Activated CD4-positive, alpha-beta memory T cell treated with anti-CD3 and anti-CD28 coated beads for 36 hours (primary cell): ENCODE measurements at places on chromosomes 6 and 20.

DNA sequence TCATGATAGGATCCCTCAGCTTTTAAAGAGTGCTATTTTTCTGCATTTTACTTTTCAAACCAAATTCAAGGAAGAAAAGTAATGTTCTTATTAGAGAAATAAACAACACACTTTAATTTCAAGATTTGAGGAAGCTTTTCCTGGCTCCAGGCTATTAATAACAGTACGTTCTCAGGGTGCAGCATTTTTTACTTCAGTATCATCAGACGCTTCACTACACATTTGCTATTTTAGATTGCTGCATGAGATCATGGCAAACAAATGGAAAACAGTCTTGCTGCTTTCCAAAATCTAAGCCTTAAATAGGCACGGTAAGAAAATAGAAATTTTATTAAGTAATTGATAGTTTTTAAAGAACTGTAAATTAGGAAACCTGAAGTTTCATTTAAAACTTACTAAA, 253.6 kb upstream of the EXOC2 start:
- DNase-seq: no peak

DNA sequence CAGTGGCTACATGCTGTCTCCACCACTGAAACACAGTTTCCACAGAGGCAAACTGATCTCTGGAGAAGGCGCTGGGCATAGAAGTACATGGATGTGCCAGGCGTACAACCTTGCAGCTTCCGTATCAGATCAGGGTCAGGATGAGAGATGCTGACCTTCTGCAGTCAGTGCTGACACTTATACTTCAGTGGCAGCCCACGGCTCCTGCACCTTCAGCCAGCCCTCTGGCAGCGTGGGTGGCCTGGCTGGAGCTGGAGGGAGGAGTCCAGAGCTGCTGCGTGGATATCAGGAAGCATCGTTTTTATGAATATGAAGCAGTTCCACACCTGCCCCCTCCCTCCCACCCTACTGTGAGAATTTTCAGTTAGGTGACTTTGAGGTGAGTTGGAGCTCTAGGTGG, 149.3 kb downstream of the CFAP61 start:
- DNase-seq: no peak

GRCh38 chr20:37295595-37295994, 6.1 kb downstream of the MANBAL start:
- DNase-seq: no peak

DNA sequence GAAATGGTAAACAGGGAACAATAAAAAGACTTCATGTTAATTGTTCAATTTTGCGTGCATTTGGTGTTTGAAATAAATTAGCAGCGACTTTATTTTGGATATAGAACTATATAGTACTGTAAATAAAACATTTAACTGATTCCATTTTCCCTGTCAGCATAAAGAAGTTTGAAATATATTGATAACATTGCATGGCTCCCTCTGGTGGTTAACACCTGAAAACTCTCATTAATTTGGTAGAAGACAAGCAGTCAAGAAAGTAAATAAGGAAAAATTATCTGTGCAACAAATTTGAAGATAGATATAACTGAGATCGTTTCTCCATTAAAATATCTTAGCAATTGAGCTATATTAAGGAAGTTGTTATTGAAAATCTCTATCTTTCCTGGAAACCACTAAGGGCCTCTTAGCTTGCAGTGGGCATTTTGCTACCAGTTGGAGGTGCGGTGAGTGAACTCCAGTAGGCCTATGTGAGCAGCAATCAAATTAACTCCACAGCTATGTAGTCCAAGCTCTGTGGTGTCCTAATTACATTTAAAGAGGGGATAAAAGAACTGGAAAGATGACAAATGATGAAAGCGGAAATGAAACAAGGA, 435.7 kb upstream of the FKBP1C start:
- no peak for DNase-seq

DNA sequence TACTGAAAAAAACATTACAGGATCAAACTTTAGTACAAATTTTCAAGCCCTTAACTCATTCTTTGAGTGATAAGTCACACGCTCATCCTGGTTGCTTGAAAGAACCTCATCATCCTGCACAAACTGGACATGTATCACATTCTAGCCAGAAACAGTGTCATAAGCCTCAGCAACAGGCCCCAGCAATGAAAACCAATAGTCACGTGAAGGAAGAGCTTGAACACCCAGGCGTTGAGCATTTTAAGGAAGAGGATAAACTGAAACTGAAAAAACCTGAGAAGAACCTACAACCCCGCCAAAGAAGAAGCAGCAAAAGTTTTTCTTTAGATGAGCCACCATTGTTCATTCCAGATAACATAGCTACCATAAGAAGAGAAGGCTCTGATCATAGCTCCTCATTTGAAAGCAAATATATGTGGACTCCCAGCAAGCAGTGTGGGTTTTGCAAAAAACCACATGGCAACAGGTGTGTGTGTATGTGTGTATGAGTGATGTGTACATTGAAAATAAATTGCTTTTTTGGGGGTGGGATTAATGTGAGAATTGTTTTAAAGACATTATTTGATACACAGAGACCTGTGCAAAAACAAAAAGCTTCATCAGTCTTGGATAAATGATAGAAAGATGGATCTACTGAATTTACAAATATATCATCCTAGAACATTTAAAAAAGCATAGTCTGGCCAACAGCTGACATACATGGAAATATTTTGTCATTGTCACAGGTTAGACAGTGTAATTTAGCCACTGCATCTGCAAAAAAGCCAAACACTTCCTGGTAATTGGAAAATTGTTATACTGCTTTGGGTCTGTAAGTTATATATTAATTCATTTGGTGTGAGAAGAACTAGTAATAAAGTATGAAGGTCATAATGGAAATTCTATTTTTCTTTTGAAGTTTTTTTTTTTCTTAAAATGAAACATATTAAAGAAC, 50.1 kb downstream of the PHF3 start:
- DNase-seq: no peak

DNA sequence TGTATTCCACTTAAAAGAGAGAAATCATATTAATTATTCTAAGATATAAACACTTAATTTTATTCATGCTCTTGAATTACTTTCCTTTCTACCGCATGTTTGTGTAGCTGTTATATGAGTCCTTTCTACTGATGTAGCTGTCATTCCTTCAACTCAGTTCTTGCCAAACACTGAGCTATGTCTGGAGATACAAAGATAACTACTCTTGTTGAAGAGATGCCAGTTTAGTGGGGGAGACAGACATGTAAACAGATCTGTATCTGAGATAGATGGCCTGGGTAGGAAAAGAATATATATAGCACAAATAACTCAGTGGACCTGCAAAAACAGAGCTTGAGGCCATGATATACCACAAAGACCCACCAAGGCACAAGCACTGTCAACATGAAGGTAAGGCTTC, 157.3 kb downstream of the BTBD9 start:
- DNase-seq: no peak

DNA sequence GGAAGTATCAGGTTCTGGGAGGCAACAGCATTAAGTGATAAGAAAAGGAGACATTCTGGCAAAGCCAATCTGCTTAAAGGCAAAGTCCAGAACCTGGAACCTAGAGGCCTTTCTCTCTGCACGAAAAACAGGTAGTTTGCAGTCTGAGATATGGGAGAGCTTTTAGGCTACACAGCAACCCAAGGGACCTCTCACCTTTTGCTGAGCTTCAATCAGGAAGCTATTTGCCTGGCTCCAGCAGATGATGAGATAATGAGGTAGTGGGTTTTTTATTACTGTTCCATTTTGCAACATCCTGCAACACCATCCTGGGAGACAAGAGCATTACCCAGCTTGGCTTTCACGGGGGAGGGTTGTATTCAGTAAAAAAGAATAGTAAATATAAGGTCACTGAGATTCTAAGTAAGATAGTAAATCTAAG, 143.1 kb downstream of the ADGRG6 start:
- no peak for DNase-seq

GRCh38 chr6:14747881-14748520, 497.9 kb upstream of the JARID2 start:
- DNase-seq: peak; percentile 75

DNA sequence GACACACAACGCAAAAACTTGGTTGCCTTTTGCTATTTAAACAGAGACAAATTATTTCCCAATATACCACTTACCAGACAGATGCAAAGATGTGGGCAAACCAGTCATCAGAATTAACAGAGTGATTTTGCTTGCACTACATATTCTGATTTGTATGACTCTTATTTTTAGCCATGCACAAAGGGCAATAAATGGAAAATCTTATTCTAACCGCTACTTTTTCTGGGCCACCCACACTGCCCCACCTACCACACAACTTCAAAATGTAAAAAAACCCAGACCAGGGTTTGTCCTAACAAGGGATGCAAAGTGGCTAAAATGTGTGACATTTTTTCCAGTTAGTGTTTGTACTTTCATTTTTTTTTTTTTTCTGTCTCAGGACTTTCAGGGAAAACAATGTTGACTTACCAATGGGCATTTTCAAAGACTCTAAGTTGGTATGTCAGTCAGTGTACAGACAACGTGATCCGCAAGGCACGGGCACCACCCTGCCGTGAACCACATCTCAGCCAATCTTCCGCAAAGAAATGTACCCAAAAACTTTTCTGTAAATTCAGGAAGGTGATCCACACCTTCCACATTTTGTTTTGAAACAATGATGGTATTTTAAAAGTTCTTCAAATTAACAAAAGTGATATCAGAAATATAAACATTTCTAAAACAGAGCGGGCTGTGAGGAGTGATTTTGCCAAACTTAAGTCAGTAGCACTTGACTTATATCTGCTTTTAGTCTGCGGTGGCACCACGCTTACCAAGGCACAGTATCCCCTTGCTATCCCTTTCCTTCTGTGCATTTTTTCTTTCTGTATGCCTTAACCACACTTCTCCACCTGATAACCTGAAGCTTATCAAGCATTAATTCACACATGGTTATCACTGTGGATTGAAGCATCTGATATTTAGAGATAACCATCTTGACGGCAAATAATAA, 185.6 kb downstream of the GJA10 start:
- peak; percentile 77 for DNase-seq

- DNase-seq: no peak
Measured at GRCh38 chr6:131730264-131730663, 19.4 kb upstream of the CTAGE9 start.

DNA sequence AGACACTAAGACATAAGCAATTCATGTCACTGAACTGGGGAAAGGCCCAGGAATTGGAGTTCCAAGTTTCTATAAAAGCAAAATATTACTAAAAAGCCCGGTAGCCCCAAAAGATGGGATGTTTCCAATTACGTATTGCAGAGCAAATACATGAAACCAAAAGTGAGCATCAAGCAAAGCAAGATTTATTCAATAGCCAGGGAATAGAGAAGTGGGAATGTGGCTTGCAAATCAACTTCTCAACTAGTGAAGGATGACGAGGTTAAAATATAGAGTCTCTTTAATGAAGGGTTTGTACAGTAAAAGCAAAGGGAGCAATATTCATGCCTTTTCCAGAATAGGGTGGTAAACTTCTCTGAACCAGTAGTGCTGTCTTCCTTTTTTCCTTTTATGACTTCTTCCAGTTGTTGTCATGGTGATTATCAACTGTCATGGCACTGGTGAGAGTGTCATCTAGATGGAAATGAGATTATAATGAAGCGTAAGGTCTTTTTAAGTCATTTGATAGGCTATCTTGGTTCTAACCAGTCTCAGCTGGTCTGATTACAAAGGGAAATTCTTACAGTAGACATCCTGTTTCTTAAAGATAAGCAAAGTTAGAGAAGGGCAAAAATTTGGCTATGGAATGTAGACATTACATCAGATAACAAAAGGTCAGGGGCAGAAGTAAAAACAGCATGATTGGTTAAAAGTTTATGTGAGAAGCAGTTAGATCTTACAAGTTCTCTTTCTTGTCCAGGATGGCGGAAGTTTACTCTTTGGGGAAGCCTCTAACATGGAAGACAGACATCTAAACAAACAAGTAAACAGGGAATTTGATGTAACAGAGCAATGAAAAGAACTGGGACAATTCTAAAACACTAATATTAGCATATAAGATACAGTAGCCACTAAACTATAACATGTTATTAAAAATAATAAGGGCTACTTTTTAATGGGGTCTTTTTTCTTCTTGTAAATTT, 96.9 kb downstream of the TBX18 start:
- DNase-seq: no peak

DNA sequence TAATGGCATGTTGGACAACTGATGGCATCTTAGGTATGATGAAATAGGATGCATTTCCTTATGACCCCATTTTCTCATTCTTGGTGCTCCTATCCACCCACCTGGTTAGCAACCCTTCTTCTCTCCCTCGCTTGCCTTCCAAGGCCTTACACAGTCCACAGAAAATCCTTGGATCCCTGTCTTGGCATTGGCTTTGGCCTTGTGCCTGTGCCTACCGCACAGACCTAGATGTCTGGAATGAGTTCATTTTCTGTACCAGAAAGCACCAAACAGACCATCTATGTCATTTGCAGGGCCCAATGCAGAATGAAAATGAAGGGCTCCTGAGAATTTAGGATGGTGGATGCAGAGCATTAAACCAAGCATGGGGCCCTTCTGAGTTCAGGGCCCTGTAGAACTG, 99.0 kb upstream of the LAMP5 start:
- no peak for DNase-seq

DNA sequence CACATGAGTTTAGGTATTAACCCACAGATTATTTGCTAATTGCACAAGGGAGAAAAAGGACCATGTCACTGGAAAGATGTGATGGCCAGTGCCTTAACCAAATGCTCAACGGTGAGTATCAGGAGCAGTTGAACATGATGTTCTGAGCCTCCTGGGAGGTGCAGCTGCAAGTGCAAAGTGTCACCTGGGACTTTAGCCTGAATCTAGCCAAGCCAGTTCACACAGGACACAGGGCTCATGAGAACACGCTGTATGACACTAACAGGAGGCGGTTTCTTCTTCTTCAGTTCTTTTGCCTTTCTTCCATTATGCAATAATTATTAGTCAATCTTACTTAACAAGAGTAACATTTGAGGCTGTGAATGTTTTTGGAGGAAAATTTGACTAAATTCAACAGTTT, 225.3 kb downstream of the THBS2 start:
- DNase-seq: no peak

- no peak for DNase-seq
Measured at GRCh38 chr6:87789198-87789899, 87.3 kb upstream of the AKIRIN2 start.

DNA sequence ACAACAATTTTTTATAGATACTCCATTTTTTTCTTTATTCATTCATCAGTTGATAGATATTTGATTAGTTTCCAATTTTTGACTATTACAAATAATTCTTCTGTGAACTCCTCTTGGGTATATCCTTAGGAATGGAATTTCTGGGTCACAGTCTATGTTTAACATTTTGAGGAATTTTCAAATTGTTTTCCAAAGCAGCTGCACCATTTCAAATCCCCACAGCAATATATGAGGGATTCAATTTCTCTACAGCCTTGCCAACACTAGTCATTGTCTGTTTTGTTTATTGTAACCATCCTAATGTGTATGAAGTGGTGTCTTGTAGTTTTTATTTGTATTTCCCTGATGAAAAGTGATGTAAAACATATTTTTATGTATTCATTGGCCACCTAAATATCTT, 320.3 kb upstream of the DEFB112 start:
- DNase-seq: no peak

- DNase-seq: no peak
Measured at GRCh38 chr20:45269754-45270270, 15.4 kb upstream of the SLPI start.
